ENCODE measurements at places on chromosomes 3 and 15. TPM values are rescaled to one million over a fixed set of nuclear protein-coding genes. Genes with fewer than 3 reads are reported as not detected.

GRCh38 chr15:99427668-99428361 is 138.0 kb upstream of the MEF2A start:
- DNase-seq, result no peak

GRCh38 chr3:150462108-150462507 is 54.0 kb downstream of the TSC22D2 start:
- no peak for DNase-seq

DNA sequence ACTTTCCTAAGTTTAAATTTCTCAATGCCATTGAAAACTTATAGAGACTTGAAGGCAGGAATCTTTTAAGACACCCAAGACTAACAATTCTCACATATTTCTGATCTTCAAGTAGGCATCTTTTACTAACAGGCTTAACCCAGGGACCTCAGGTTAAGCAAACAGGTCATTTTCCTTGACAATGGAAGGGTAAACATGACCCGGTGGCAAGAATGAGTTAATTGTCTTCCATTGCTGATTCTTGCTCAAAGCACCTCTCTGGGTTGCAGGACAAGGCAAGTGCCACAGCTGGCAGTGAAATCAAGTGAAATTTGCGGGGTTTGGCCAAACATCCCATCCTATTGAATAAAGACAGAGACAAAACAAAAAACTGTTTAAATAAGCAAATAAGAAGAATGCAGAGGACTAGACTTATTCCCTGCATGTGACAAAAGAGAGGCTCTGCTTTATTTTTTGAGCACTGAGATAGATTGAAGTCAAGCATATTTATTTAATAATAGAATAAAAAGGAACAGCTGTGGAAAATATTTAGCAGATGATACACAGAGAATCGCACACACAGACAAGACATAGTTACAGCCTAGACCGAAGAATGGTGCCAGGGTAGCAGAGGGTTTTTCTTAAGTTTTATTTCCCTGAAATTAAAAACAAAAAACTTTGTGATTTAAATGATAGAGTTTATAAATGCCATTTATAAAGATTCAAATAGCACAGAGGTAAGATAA is 56.0 kb upstream of the MITF start:
- DNase-seq, result no peak

RBM15B gene
- total RNA-seq, result 35.7 TPM

DNA sequence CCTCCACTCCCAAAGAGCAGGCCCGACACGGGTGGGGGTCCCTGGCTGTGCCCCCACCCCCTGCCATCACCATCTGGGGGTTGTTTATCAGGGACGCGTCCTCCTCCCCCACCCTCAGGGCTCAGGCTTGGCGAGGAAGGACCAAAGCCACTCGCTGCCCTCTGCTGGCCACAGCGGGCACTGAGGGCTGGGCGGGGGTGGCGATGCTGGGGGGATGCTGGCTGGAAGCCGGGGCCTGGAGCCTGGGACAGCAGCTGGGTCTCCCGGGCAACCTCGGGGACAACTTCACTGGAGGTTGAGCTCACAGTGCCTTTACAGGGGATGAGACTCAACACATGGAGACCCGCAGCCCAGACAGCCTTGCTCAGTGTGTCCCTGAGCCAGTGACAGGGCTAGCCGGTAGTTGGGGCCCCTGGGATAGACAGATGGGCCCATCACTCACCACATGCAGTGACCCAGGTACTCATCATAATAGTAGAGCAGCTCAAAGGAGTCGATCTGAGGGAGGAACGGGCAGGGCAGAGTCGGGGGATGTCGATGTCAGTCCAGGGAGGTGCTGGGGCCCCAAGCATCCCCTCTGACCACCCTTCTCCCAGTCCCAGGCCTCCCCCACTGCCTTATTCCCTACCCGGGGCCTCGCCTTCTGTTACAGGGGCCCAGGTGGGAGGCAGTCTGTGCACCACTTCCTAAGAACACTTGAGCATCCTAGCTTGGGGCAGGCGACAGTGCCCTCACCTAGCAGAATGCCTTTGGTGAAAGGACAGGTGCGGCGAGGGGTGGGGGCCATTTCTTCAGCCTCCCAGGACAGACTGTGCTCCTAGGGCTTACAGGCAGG is 5.9 kb upstream of the CALML4 start:
- DNase-seq, result peak; percentile 37

DNA sequence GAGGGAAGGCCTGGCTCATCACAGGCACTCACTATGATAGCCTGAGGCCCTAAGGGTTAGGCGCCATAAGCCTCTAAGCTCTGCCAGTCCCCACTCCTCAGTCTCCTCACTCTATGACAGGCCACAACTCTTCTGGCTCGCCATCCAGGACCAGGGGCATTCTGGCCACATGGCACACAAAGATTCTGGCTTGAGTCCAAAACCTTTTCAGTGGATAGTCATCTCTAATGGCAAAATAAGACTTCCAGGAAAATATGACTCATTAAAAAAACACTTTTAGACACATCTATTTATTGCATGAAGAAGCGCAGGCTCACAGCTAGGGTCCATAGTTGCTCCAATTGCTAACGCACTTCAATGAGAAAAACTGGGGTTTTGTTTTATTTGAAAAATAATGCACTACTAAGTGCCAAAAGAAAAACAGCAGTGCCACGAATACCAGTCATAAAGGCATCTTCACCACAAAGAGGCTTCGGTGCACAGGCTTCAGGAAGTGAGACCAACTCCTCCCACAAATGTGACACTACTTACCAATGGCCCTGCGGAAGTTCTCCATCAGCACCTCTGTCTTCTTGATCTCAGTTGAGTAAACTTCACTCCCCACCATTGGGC is 11.1 kb downstream of the RUVBL1 start:
- DNase-seq, result peak; percentile 89
